Stimulated activated CD8-positive, alpha-beta memory T cell treated with anti-CD3 and anti-CD28 coated beads, Interleukin-15, amount 100 ng/mL, for 24 hours (primary cell): ENCODE measurements at places on chromosomes 7 and 10.

DNA sequence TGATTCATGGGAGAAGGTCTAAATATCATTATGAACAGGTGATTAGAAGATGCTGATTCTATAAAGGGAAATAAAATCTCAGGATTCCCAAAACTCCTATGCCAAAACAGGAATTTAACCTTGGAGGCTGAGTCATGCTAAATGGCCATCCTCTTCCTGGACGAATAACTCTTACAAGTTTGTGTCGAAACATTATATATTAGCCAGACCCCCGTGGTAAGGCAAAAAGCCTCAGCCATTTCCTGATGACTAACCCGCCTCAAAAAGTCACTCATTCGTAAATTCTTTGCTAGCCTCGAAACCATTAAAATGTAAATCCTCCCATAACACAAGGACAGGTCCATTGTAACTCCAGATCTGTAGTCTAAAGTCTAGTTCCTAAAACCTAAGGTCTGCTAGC lies 32.0 kb downstream of the CUL2 start:
- DNase-seq: no peak

DNA sequence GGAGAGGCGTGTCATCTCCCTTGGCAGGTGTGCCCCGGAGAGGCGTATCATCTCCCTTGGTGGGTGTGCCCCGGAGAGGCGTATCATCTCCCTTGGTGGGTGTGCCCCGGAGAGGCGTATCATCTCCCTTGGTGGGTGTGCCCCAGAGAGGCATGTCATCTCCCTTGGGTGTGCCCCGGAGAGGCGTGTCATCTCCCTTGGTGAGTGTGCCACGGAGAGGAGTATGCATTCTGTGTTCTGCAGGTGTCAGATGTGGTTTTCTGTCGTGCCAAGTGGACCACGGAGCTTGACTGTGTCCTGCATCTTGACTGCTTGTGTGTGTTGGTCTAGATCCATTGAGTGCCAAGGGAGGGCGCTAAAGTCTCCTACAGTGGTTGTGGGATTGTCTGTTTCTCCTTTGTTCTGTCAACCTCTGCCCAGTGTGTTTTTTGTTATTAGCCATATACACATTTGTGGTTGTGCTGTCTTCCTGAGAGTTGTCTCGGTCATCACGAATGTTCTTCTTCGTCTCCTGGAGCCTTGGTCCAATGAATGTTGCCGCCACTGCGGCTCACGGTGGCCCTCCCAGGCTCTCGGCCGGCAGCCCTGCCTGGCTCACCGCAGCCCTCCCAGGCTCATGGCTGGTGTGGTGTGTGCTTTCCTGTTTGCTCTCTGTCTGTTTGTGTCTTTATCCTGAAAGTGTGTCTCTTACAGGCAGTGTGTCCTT lies 96.8 kb downstream of the INPP5A start:
- DNase-seq: no peak

DNA sequence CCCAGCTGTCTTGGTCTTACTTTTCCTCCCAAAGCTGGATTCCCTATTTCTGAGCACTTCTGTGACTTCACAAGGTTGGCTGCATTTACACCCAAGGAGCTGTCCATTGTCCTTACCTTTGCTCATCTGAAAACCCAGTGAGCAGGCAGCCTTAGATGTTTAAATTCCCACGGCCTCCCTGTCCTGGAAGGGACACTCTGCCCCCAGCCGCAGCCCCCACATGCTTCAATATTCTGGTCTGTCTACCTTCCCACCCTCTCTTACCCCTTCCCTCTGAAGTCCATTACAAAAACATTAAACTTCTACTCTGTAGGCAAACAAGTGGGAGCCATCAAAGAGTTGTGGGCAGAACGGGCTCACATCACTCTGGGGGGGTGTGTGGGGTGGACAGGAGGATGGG lies 73.8 kb upstream of the EFCAB10 start:
- DNase-seq: no peak

GRCh38 chr10:93075369-93076221 lies 1.9 kb downstream of the CYP26A1 start:
- DNase-seq: no peak
